EH (cell line): ENCODE measurements at places on chromosomes 13 and 19.

DNA sequence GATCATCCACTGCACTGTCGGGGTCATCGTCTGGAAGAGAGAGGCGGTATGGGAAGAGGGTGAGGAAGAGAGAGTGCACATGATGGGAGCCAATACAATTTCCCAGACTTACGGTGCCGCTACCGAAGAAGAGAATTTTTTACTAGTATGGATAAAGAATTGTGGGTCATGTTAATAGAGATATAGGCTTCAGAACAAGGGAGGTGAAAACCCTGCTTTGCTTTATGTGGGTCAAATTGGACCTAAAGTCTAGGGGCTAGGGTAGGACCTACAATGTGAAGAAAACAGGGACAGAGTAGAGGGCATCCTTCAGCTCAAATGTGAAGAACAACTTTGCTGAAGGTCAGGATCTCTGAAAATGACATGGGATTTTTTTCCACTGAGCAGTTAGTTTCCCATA lies 29.9 kb downstream of the UNC13A start:
- DNase-seq = no peak

- DNase-seq = peak; percentile 85
Measured at GRCh38 chr19:7460562-7460966, 28.3 kb downstream of the PEX11G start.

- DNase-seq = no peak
Measured at GRCh38 chr19:46604781-46605355, 3.7 kb downstream of the CALM3 start.

DNA sequence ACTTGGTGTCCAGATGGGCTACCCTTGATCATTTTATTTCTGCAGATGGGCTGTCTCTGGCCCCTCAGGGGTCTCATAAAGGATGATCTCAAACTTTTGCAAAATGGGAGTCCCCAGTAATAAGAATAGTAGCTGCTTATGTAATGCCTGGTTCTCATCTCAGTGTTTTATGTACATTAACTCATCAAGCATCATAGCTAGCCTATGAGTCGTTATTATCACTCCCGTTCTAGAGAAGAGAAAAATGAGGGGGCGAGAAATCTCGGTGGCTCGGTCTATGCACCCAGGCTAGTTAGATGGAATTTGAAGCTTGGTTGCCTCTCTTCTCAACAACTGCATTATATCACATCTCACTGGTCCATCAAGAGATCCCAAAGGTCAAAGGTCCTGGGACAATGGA lies 3.4 kb downstream of the CACNG6 start:
- DNase-seq = peak; percentile 36

DNA sequence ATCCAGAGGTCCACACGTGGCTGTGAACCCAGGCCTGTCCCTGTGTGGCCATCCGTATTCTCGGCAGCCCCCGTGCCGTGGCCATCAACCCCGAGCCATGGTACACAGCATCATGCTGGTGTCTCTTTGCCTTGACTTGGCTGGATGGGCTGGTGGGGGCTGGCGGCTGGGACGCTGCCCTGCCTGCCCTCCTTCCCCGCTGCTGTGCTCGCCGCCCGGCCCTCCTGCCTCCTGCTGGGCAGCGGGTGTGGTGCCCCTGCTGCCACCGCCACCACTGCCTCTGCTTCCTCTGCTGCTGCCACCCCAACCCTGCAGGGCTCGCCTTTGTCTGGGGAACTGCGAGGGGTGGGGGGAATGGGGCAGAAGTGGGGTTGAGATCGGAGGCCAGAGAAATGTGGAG lies 19.7 kb upstream of the EHD2 start:
- no peak for DNase-seq

- DNase-seq = no peak
Measured at GRCh38 chr19:50162988-50163387, at the start of gene IZUMO2. TSS of gene IZUMO2 (minus strand) at chr19:50163281. CDS start at chr19:50163194, 87 bp downstream.

- no peak for DNase-seq
Measured at GRCh38 chr13:112746044-112746443, 56.2 kb downstream of the ATP11A start.

GRCh38 chr19:17370026-17370587 lies 7.0 kb downstream of the PLVAP start:
- peak; percentile 37 for DNase-seq

- DNase-seq = no peak
Measured at GRCh38 chr13:77584106-77584505, 48.6 kb downstream of the SCEL start.

- DNase-seq = peak; percentile 42
Measured at GRCh38 chr19:13978351-13979243, 26.3 kb downstream of the DCAF15 start.

- no peak for DNase-seq
Measured at GRCh38 chr19:34505321-34506025, 23.9 kb downstream of the WTIP start.

DNA sequence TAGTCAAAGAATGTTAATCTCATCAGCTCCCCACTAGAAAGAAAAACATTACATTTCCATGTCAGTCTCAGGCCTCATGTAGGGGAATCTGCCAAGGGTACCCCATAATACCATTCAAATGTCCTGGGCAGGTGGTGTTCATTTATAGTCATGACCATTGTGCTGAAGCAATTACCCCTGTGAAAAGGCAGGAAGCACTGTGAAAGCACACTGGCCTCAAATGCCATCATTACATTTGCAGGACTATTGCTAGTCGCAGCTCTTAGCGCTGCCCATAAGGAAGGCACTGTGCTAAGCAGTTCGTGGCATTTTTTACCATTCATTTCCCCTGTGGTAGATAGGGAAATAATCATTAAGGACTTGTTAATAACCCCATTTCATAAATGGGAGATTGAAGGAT lies 109.0 kb downstream of the LHFPL6 start:
- DNase-seq = no peak

- no peak for DNase-seq
Measured at GRCh38 chr13:31920727-31921100, 110.9 kb upstream of the FRY start.

- peak; percentile 4 for DNase-seq
Measured at GRCh38 chr13:66835040-66835628, 395.0 kb downstream of the PCDH9 start.

- no peak for DNase-seq
Measured at GRCh38 chr19:38877781-38878574, at the start of gene RINL. TSS of gene RINL (minus strand) at chr19:38878275. CDS start at chr19:38876742, 1,533 bp downstream.

GRCh38 chr19:35498984-35499527 lies 8.8 kb upstream of the KRTDAP start:
- DNase-seq = no peak

DNA sequence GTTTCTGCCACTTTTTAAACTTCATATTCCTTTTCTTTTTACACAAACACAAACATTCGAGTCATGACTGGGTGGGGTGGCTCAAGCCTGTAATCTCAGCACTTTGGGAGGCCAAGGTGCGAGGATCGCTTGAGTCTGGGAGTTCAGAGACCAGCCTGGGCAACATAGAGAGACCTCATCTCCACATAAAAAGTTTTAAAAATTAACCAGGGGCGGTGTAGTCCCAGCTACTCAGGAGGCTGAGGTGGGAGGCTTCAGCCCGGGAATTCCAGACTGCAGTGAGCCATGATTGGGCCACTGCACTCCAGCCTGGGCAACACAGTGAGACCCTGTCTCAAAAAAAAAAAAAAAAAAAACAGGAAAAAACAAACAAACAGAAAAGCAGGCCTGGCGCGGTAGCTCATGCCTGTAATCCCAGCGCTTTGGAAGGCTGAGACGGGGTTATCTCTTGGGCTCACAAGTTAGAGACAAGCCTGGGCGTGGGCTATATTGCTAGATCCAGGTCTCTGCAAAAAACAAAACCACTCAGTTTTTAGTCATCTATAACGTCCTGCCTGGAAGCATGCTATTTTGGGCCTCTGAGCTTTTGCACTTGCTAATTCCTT lies 583 bp upstream of the BAX start:
- DNase-seq = no peak
